ENCODE measurements at places on chromosomes 1 and 21. TPM values are rescaled to one million over a fixed set of nuclear protein-coding genes. Genes with fewer than 3 reads are reported as not detected.

DNA sequence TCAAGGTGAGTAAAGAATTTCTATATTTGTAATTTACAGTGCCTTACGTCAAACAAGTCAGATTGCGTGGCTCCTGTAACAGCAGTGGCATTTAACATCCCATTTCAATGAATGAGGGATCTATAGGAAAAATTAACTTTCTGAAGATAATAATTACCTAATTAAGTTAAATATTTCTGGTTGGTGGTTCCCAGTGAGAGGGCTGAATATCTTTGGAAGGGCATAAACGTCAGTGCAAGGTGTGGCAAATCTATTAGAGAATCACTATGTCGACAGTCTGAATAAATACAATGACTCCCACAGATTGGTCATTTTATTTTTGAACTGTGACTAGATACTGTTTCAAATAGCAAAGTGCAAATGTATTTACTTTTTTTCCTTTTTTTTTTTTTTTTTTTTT, 80.0 kb downstream of the S1PR1 start:
- DNase-seq = no peak

DNA sequence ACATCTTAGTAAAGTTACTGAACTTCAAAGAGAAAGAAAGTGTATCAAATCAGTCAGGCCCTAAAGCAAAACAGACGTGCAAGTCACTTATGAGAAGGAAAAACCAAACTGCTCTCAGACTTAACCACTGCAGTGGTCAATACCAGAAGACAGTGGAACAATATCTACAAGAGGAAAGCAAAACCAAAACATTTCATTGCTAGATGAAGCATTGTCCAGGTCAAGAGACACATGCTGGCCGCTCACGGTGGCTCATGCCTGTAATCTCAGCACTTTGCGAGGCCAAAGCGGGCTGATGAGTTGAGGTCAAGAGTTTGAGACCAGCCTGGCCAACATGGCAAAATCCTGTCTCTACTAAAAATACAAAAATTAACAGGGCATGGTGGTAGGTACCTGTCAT, 82.0 kb upstream of the MROH9 start:
- DNase-seq = no peak

The PEAR1 gene
- total RNA-seq = 16.1 TPM

GRCh38 chr1:236292425-236292824, 10.7 kb upstream of the ERO1B start:
- DNase-seq = no peak

- DNase-seq = no peak
Observed at GRCh38 chr1:185593271-185593670, 140.9 kb upstream of the HMCN1 start.

The ANGPTL3 gene
- total RNA-seq = not detected

GRCh38 chr1:117582451-117582850, 23.4 kb upstream of the TENT5C start:
- no peak for DNase-seq

GRCh38 chr1:6322161-6322560, 61.3 kb upstream of the GPR153 start:
- no peak for DNase-seq

The RXFP4 gene
- total RNA-seq = not detected

DNA sequence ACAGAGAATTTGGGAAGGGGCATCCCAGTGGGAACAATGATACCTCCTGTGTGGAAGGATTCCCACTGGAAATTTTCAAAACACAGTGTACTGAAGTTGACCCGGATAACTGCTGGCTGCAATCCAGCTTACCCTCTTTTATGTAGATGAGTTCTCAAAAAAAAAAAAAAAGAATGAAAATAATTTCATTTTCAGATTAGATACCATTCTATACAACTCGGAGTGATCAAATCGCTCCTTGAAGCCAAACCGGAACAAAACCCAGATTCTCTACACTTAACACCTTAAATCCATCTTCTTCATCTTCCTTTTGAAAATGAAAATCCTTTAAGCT, 69.1 kb downstream of the KAZN start:
- no peak for DNase-seq

- no peak for DNase-seq
Observed at GRCh38 chr1:212611000-212611948, 2.7 kb downstream of the ATF3 start.

DNA sequence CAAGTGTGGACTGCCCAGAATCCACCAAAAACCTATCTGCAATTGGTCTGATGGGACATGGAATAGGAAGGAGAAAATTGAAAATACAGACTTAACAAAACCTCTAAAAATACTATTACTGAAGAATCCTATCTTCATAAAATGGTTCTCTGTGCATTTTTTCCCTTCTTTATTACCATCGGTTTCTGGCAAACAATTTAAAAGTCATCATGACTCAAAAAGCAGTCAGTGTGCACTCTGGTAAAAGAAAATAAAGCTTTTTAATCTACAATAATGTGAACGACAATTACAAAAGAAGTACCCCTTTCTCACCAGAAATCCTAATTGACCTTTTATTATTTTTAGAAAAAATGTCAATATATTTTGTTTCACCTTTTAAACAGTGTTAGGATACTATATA, 186.3 kb downstream of the TPR start:
- DNase-seq = no peak

- DNase-seq = no peak
Observed at GRCh38 chr1:11781297-11781696, 19.3 kb downstream of the C1orf167 start.

DNA sequence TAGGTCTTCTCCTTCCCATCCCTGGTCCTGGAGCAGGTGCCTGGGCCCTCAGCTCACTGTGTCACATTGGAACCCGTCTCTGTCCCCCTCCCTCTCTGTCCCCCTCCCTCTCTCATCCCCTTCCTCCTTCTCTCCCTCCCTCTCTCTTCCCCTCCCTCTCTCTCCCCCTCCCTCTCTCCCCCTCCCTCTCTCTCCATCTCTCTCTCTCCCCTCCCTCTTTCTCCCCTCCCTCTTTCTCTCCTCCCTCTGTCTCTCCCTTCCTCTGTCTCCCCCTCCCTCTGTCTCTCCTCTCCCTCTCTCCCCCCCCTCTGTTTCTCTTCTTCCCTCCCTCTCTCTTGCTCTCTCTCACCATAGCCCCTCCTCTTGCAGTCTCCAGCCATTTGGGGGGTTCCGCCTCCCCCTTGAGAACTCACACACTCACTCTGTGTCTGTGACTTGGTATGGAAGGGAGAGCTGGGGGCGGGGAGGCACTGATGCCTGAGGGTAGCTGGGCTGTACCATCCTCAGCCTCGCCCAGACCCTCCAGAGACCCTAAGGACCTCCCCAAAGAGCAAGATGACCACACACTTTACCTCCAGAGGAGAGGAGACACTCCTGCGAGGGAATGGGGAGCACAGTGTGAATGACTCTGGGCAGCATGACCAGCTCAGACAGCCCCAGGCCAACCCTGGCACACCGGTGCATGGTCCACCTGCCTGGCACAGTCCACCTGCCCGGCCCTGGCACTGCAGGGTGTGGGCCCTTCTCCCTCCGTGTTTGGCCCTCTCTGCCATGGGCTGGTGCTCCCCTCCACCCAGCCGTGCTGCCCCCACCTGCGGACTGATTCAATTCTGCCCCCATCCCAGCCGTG, 102.8 kb upstream of the ARHGEF16 start:
- no peak for DNase-seq

DNA sequence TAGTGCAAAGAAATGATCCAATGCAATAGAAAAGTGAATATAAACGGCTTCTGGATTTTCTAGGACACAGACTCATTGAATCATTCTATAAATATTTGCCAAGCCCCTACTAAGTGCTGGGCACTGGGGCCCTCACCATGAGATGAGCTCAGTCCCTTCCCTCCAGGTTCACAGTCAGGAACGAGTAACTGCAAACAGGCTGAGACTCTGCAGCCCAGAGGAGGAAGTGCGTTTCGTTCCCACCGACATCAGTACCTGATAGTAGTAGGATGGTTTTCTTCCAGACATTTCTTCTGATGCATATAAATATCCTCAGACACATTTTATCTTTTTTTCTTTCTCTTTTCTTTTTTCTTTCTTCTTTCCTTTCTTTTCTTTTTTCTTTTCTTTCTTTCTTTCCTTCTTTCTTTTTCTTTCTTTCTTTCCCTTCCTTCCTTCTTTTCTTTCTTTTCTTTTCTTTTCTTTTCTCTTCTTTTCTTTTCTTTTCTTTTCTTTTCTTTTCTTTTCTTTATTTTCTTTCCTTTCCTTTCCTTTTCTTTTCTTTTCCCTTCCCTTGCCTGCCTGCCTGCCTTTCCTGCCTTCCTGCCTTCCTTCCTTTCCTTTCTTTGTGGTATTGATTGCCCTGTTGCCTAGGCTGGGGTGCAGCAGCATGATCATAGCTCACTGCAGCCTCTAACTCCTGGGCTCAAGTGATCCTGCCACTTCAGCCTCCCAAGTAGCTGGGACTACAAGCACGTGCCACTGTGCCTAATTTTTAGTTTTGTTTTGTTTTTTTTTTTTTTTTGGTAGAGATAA, 135.4 kb downstream of the DISC1 start:
- no peak for DNase-seq

GRCh38 chr1:5514527-5515183, 477.6 kb downstream of the NPHP4 start:
- peak; percentile 91 for DNase-seq

The CD244 gene
- total RNA-seq = not detected

All from mesothelial cell of epicardium (in vitro differentiated cells).